Stimulated activated CD8-positive, alpha-beta memory T cell treated with anti-CD3 and anti-CD28 coated beads, Interleukin-2, amount 100 ng/mL, for 1 hour (primary cell): ENCODE measurements at places on chromosomes 1 and 21.

DNA sequence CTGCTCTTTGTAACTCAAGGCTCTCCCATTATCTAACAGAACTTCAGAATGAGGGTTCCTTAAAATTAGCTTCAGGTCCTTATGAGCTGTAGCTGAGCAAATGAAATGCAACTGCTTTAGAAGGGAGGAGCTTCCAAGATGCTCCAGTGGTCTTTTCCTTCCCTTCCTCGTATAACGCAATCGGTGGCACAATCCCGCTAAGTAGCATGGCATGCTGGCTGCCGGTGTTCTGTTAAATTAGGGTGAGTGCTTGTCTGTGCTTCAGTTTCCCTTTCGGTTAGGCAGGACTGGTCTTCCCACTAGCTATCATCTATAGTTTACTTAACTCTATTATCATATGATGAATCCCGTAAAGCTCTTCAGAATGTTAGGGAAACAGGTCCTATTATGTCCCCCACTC lies 917 bp downstream of the KIAA0040 start:
- no peak for DNase-seq

- DNase-seq = no peak
Measured at GRCh38 chr1:222546091-222546490, 1.8 kb downstream of the HHIPL2 start.

DNA sequence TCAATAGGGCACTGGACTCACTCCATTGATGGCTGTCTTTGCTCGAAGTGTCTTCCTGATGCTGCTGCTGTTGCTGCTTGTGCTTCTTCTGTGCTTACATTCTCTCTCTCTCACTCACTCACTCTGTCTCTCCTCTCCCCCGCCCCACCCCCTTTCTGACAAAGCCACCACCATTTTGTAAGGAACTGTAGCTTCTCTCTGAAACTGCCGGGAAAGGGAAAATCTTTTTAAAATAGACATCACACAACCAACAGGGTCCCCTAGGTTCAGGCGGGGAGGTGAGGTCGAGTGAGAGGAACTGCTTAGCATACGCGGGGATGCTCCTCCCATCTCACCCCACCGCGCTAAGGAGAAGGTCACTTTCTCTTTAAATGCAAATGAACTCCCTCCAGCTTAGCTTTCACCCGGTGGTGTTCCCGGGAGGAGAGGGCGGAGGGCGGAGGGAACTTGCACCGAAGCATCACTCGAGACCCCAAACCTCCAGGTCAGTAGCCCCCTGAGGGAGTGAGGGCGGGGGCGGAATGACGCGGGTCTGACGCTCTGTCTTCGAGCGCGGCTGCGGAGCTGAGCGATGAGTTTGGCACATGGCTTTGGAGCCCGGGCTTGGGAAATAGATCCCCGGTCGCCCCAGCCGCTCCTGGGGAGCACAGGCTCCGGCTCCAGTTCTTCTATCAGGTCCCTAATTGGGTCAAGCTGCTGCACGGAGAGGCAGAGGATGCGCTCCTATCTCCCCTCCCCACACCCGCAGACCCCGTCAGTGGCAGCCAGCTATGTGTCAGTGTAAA lies at the start of gene CCDC28B:
CCDC28B (plus strand) TSS at position 370 of the 785 bp plus-strand sequence. CDS start 1,341 bp downstream, outside the sequence.
- no peak for DNase-seq

DNA sequence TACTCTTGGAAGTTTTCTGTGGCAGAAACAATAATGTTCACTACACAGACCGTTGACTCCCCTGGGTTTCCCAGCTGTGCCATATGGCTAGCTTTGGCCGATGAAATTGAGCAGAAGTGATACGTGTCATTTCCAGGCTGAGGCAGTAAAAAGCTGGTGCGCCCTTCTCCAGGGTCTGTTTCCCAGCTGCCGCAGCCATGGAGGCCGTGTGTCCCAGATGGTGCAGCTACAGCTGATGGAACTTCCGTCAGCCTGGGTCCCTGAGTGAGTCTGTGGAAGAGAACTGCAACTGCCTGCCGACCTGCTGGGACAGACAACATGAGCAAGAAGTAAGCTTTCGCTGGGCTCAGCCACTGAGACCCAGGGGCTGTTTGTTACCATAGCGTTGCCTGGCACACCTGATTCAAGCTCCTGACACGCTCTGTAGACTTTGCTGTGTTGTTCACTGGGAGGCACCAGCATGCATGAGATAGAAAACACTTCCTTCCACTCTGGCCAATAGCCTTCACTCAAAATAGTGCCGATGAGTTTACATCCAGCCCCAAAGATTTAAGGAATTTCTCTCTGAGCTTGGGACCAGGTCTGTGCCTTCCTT lies 116.3 kb upstream of the SLC25A33 start:
- DNase-seq = no peak

DNA sequence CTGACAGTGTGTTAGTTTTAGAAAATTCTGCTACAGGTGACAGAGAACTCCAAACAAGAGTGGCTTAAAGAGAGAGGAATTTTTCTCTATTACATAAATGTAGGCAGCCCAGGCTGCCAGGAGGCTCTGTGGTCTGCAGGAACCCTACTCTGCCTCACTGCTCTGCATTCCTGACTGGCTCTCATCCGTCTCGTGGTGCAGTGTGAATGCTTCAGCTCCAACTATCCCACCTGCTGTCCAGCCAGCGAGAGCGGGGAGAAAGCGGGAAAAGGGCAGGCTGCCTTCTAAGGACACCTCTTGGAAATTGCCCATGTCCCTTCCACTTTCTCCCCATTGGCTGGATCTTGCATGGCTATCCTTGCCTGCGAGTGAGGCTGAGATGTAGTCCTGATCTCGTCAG lies 131.3 kb downstream of the PEX14 start:
- no peak for DNase-seq

- DNase-seq = no peak
Measured at GRCh38 chr1:96710708-96711477, 10.7 kb upstream of the PTBP2 start.

- DNase-seq = no peak
Measured at GRCh38 chr1:55055951-55056631, 16.7 kb downstream of the PCSK9 start.

DNA sequence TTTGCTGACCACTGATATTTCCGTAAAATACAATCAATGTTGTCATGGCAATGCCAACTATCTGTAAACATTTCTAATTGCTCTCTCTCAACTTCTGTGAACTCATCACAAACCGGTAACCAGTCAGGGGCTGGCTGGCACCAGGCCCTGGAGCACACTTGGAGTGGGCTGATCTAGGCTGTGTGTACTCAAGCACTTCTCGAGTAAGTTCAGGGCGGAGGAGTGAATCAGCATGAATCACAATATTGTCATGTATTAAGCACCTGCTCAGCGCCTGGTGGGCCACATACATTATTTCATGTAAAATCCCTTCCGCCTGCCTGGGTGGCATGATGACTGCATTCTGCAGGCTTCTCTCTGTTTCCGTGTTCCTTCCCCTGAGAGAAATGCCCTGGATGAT lies 212.4 kb downstream of the FOXD2 start:
- DNase-seq = no peak

DNA sequence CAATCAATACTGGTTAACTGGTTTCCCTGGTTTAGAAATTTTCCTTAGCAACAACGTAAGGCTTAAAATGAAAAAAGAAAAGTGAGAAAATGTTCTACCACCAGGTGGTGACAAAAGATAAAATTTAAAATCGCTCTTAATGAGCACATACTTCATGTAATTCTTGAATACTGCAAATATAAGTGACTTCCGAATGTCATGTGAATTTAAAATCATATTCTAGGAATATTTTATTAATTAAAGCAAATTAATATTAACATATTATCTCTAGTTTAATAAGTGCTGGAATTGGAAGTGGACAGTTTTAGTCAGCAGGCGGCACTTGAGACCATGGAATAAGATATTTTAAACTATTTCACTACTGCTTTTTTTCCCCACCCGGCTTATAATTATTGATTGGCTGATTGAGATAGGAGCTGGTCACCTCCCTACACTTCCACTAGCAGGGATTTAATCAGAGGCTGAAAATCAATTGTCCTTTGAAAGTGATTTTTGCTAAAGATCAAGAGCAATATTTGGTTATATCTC lies 5.0 kb upstream of the ADAMTS1 start:
- DNase-seq = no peak

- DNase-seq = no peak
Measured at GRCh38 chr1:82398357-82398756, 597.6 kb downstream of the ADGRL2 start.

GRCh38 chr1:234997896-234998741 lies 130.5 kb downstream of the TOMM20 start:
- DNase-seq = no peak

GRCh38 chr1:23593556-23594148 lies 34.4 kb upstream of the ID3 start:
- no peak for DNase-seq

GRCh38 chr1:54356680-54357147 lies 49.5 kb downstream of the SSBP3 start:
- no peak for DNase-seq

DNA sequence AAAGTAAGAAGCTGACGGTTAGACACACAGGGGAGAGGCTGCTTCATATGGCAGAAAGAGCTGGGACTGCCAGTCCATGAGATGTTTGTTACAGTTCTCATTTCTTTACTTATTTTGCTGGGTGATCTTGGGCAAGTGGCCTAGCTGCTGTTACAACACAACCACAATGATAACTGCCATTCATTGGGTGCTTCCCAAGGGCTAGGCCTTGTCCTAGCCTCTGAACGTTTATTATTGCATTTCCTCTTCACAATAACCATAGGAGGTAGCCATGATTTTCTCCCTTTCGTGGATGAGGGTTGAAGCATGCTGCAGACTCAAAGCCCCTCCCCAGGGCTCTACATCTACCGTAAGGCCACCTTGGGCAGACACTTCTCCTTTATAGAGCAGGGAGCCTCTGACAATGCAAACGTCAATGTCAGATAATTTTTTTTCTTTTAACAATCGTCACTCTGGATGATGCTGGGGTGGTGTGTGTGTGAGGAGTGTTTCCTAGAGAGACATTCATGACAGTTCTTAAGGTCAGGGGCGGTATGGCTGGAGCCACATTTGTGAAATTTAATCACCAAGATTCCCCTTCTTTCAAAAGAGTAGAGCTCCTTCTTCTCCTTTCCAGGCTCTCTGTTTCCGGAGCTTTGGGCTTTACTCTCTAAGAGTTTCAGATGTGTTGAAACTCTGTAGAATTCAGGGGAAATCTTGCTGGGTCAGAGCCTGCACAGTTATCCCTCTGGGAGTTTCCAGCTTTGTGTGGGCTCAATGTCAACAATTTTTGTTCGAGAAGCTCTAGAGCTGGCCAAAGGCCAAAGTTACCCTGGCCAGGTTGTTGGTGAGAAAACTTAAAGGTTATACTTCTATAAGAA lies 138.5 kb upstream of the SGIP1 start:
- DNase-seq = no peak

DNA sequence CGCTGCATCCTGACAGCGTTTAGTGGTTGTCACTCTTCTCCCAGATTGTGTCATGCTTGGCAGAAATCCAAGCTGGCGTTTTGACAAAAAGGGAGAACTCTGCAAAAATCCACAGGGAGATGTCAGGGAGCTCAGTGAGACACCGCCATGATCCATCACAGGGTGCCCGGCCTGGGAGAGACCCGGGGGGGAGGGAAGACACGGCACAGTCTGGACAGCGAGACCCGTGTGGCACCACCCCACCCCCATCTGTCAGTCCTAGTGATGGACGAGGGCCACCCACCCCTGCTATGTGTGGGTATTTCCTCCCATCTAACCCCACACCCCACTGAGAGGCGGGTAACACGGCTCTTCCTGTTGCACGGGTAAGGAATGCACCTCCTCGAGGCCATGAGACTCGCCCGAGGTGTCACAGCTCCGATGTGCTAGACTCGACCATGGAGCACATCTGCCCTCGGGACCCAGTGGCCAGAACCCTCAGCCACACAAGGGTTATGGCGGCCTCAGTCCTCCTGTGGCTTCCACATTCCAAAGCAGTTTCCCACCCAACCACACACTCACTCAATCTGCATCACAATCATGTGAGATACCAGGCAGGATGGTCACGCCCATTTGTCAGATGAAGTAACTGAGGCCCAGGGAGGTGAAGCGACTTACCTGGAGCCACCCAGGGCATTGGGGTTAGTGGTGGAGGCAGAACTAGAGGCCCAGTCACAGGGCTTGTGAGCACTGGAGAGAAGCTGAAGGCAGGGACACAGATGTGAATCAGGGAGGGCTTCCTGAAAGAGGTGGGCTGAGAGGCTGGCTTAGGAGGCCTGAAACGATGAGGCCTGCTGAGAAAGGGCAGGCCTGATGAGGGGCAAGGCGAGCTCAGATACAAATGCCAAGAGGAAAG lies 688.5 kb downstream of the MATN1 start:
- DNase-seq = no peak
